ENCODE measurements at places on chromosomes 7 and 10.
A peak's percentile ranks its signal among the peaks of the same experiment; 100 is the strongest.

GRCh38 chr10:74177140-74177677 lies 26.2 kb downstream of the ADK start:
- H3K27ac ChIP-seq: peak overlapping the region; percentile 94
- no peaks in the 10 kb centered on the region for H3K27me3 ChIP-seq
- no peaks in the 10 kb centered on the region for H3K36me3 ChIP-seq
- peak; percentile 17 for DNase-seq
- peaks cover 33% of the 10 kb centered on the region for H3K4me1 ChIP-seq

DNA sequence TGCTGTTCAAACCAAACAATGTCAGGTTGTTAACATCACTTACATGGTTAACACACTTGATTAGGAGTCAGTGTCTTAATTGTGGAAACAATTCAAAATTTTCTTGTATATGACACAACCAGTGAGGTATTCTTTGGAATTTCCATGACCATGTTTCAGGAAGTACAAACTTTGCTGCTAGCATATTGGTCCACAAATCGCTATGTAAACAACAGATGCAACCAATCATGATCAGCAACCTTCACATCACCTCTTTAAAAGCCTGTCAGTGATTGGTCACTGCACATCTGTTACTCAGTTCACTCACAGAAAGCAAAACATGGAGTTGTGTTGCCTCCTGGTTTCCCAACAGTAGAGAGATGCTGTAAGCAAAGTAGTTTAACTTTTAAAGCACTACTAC lies 108.9 kb upstream of the FAM3C start:
- no peak overlapping the region for H3K4me3 ChIP-seq
- no peak overlapping the region for H3K27ac ChIP-seq
- H3K27me3 ChIP-seq: no peaks in the 10 kb centered on the region

DNA sequence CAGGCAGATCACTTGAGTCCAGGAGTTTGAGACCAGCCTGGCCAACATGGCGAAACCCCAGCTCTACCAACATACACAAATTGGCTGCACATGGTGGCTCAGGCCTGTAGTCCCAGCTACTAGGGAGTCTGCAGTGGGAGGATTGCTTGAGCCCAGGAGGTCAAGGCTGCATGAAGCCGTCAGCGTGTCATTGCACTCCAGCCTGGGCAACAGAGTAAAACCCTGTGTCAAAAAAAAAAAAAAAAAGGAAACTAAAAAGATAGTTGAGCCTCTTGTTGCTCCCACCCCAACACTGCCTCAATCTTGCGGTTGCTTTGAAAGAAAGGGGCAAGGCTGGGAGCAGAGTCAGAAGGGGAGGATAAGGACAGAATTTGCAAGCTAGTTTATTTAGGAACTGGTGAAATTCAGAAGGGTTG lies 69.9 kb downstream of the SYPL1 start:
- no peak for DNase-seq
- no peak overlapping the region for H3K4me3 ChIP-seq
- no peaks in the 10 kb centered on the region for H3K27me3 ChIP-seq
- peaks cover 30% of the 10 kb centered on the region for H3K4me1 ChIP-seq

DNA sequence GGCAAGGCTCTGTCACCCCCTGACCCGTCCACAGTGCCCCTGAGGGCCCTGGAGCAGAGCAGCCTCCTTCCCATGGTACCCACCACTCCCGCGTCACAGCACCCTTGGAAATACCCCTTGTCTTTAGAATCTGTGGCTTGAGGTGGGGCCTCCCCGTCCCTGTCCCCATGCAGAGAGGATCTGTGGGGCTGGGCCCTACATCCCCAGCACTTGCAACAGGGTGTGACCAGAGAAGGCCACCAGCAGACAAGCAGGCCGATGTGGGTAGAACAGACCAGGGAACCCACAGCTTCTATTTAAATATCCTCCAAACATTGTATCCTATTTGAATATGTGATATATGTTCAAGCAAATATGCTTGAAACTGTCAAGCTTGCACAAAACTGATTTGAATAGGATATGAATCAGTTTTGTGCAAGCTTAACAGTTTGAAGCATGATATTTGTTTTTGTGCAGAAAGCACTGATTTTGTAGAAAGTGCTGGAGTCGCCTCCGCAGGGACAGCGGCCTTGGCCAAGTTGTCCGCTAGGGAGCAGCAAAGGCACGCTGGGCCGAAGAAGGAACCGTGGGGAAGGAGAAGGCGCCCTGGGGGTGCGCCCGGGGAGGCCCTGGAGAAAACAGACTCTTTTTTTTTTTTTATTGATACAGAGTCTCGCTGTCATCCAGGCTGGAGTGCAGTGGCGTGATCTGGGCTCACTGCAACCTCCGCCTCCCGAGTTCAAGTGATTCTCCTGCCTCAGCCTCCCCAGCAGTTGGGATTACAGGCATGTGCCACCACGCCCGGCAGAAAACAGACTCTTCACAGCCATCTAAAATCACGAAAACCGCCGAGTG lies 2.2 kb downstream of the CFAP46 start:
- no peak overlapping the region for H3K27ac ChIP-seq
- no peaks in the 10 kb centered on the region for H3K4me1 ChIP-seq
- no peaks in the 10 kb centered on the region for H3K36me3 ChIP-seq
- no peaks in the 10 kb centered on the region for H3K27me3 ChIP-seq
- DNase-seq: no peak
- H3K4me3 ChIP-seq: no peak overlapping the region

DNA sequence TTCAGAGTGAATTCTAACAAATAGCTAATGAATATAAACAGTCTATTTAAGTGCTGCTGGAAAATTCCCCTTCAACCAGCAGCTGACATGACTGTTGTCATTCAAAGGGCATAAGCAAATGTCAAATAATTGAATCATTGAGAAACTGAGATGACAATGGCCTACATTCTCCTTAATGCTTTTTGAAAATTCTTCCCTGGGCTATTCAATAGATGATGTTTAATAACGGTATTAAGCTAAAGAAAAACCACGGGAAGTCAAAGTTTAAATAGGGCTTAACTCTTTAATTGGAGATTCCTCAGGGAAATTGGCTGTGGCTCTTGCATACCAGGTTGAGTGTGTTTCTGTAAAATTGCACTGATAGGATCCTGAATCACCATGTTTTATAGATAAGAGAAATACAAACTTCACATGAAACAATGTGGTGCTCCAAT lies 77.0 kb downstream of the ARL4A start:
- H3K27ac ChIP-seq: no peak overlapping the region
- no peak overlapping the region for H3K4me3 ChIP-seq
- H3K4me1 ChIP-seq: no peaks in the 10 kb centered on the region
- no peaks in the 10 kb centered on the region for H3K36me3 ChIP-seq
- DNase-seq: no peak

DNA sequence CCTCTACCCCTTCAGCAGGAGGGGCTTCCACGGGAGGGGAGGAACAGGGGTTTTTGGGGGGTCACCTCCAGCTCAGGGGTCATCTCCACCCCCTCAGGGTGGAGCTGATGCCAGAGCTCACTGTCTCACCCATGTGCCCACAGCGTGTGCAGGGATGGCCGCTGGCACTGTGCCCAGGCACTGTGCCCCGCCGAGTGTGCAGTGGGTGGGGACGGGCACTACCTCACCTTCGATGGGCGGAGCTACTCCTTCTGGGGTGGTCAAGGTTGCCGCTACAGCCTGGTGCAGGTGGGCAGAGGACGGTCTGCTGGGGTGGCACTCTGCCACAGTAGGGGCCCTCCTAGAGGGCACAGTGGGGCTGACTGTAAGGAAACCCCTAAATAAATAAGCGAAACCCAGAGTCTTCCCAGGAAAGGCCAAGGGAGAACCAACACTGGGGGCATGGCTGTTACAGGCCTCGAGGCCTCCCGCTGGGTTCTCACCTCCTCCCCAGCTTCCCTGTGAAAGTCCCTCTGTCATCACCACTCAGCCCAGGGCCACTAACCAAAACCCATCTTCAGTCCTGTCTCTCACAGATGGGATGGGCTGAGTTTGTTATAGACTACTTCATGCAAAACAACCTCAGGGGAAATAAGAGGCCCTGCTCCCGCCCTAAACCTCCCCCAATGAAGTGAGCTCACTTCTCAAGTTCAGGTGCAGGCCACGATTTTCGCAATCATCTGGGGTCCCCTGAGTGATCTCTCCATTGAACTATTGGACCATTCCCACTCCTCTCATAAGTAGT lies 7.4 kb upstream of the ZNF467 start:
- no peaks in the 10 kb centered on the region for H3K4me1 ChIP-seq
- H3K4me3 ChIP-seq: no peak overlapping the region
- H3K36me3 ChIP-seq: no peaks in the 10 kb centered on the region
- H3K27ac ChIP-seq: no peak overlapping the region
- no peak for DNase-seq
- H3K27me3 ChIP-seq: no peaks in the 10 kb centered on the region

DNA sequence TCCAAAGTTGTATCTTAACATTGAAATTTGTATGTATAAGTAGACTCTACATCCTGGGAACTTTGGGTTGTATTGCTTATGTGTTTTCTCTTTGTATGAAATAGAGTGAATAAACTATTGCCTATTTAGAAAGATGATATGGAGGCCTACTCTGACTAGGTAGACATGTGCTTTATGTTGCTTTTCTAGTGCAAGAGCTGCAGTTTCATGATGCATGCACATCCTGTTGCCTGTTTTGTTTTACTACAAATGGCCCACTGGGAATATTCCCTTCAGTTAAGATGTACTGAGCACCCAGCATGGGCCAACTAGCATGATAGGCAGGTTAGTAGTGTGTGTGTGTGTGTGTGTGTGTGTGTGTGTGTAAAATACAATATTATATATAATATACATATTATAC lies 282.1 kb upstream of the LRGUK start:
- no peaks in the 10 kb centered on the region for H3K4me1 ChIP-seq
- DNase-seq: no peak
- no peaks in the 10 kb centered on the region for H3K36me3 ChIP-seq

- no peaks in the 10 kb centered on the region for H3K36me3 ChIP-seq
- peaks cover 17% of the 10 kb centered on the region for H3K4me1 ChIP-seq
- H3K27me3 ChIP-seq: no peaks in the 10 kb centered on the region
- H3K27ac ChIP-seq: peak overlapping the region; percentile 45
- peak; percentile 74 for DNase-seq
These were observed 50.8 kb downstream of the CYTH3 start for GRCh38 chr7:6221340-6222319.

- no peak for DNase-seq
- no peaks in the 10 kb centered on the region for H3K27me3 ChIP-seq
- peaks cover 9% of the 10 kb centered on the region for H3K36me3 ChIP-seq
- no peak overlapping the region for H3K4me3 ChIP-seq
- H3K4me1 ChIP-seq: no peaks in the 10 kb centered on the region
These were observed 68.5 kb upstream of the ZNF746 start for GRCh38 chr7:149566103-149566502.

DNA sequence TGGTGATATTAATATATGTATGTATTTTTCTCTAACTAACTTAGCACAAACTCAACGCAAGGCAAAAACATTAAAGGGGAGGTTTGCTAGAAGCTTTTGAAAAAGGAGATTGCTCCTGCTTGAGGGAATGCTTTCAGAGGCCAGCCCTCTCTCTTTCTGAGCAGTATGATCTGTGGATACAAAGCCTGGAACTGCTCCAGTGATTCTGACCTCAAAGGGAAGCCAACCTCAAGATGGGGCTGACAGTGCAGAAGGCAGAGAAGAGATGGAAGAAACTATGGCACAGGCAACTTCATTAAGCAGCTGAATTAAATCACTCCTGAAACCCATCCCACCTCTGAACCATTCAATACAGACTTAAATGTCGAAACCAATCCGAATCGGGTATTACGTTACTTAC lies 102.4 kb downstream of the USP6NL start:
- H3K4me1 ChIP-seq: no peaks in the 10 kb centered on the region
- no peak for DNase-seq
- no peak overlapping the region for H3K4me3 ChIP-seq
- H3K36me3 ChIP-seq: no peaks in the 10 kb centered on the region

DNA sequence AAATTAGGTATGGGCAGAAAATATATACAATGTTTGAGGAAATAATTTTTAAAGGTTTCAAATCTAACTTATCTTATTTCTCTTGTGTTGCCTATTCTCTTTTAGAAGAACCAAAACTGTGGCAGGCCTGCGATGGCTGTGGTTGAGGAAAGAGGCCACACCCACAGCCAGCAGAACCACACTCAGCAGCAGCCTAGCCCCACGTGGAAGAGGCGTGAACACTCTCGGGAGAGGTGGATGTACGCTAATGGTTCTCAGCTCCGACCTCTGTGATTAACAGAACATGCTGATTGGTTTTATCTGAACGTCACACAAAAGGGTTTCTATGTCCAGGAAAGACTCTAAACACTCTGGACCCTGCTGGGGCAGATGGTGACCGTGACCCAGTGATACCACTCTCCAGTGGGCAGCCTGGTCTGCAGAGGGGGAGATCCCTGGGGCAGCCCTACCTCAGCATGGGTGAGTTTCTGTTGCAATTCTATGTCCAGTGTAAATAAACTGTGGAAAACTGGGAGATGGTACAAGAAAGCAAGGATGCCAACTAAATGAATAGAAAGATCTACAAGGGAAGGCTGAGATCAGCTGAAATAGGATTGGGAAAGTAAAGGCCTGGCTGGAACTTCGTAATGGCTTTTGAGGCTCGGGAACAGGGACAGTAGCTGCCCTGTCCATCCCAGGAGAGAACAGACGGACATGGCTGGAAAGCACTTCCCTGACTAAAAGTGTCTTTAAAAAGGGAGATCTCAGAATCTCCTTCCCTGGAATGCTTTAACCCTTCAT lies 26.6 kb downstream of the DIP2C start:
- no peak overlapping the region for H3K4me3 ChIP-seq
- H3K27ac ChIP-seq: no peak overlapping the region
- no peaks in the 10 kb centered on the region for H3K36me3 ChIP-seq
- no peaks in the 10 kb centered on the region for H3K27me3 ChIP-seq
- DNase-seq: no peak

DNA sequence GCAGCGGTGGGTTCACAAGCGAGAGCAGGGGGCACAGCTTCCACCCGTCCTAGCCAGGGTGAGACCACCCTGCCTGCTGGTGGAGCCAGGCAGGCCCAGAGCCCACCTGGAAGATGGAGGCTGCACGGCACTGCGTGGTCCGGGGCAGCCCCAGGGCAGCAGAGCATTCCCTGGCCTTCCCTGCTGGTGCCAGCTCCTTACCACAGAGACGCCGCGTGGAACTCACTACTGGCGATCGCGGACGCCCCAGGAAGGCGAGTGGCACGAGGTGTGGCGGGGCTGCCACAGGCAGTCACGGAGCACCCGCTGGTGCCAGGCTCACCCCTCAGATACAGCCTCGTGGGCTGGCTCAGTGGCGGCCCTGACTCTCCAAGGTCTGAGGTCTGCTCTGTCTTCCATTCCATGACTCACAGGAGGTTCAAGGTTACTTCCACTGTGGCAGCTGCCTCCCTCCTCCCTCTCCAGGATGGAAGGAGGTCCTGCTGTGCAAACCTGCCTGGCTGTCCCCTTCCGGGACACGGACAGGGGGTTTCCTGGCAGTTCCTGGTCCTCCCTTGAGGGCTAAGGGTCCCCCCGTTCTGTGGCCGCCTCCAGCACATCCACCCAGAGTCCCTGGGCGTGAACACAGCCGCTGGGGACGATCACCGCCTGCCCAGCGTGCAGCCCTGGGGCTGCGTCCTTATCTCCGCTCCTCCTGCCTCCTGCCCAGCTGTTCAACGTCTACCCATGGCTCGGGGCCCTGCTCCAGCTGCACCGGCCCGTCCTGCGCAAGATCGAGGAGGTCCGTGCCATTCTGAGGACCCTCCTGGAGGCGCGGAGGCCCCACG lies 3.1 kb downstream of the CYP2W1 start:
- no peaks in the 10 kb centered on the region for H3K27me3 ChIP-seq
- DNase-seq: no peak
- no peak overlapping the region for H3K4me3 ChIP-seq
- H3K4me1 ChIP-seq: no peaks in the 10 kb centered on the region
- no peak overlapping the region for H3K27ac ChIP-seq

- H3K4me1 ChIP-seq: peaks cover 28% of the 10 kb centered on the region
- H3K27me3 ChIP-seq: no peaks in the 10 kb centered on the region
- no peak for DNase-seq
These were observed 82.8 kb downstream of the MAPK8 start for GRCh38 chr10:48389272-48389671.

Data from CD8-positive, alpha-beta memory T cell (primary cell).